CD4-positive, alpha-beta T cell treated with Interleukin-21 for 1 hour (primary cell): ENCODE measurements at places on chromosomes 3 and 15.

DNA sequence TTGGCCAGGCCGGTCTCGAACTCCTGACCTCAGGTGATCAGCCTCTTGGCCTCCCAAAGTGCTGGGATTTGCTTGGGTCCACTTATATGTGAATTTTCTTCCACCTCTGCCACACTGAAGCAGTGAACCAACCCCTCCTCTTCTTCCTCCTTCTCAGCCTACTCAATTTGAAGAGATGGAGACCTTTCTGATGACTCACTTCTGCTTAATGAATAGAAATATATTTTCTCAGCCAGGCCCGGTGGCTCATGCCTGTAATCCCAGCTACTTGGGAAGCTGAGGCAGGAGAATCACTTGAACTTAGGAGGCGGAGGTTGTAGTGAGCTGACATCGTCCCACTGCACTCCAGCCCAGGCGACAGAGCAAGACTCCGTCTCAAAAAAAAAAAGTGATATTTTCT is 46.8 kb upstream of the GATM start:
- no peak for DNase-seq

- no peak for DNase-seq
These were observed 71.0 kb downstream of the SETD5 start for GRCh38 chr3:9468460-9468859.

GRCh38 chr3:13268961-13269441 is 151.1 kb downstream of the NUP210 start:
- no peak for DNase-seq

DNA sequence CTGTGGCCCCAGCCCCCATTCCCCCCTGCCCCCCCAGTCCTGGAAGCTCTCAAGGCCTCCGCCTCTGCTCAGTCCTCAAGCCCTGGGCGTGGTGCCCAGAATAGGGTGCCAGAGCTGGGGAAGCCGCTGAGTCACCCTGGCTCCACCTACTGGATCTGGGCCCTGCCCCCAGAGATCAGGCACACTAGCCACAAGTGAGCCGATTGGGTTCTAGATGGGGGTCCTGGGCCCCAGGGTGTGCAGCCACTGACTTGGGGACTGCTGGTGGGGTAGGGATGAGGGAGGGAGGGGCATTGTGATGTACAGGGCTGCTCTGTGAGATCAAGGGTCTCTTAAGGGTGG is 5.7 kb downstream of the EIF4G1 start:
- DNase-seq, result peak; percentile 37

GRCh38 chr15:99631255-99631654 is 65.5 kb downstream of the MEF2A start:
- DNase-seq, result peak; percentile 6

DNA sequence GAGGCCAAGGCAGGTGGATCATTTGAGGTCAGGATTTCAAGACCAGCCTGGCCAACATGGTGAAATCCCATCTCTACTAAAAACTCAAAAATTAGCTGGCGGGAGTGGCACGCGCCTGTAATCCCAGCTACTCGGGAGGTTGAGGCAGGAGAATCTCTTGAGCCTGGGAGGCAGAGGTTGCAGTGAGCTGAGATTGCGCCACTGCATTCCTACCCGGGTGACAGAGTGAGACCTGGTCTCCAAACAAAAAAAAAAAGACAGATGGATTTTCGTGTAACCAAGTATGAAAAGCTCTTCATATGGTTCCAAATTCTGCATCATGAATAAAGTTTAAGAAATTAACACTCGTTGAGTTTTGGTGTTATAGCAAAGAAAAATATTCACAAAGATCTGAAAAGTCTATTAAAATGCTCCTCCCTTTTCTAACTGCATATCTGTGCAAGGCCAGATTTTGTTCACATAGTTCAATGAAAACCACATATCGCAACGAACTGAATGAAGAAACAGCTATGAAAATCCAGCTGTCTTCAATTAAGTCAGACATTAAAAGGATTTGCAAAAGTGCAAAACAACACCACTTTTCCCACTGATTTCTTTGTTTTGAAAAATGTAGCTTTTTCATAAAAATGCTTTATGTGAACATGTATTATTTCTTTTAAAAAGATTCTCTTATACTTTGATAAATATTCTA is 23.8 kb upstream of the FBLN2 start:
- no peak for DNase-seq

GRCh38 chr15:76206325-76206976 is 104.8 kb downstream of the ETFA start:
- DNase-seq, result no peak

DNA sequence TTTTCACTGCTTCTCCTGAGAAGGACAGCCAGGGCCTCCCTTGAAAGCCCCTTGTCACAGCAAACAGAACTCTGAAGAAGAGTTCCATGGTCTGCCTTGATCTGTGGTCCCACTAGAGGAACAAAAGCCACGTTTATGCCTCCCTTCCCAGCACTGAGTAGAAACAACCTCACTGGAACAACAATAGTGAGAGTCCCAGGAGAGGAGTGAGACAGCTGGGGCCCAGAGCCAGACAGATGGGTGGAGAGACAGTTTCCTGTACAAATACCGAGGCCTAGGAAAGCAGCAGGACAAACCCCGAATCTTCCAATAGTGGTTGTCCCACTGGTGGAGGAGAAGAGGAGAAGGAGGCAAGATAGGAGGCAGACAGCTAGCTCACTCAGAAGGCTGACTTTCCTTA is 106.1 kb downstream of the WDR76 start:
- DNase-seq, result no peak

GRCh38 chr3:41507336-41508062 is 308.2 kb downstream of the CTNNB1 start:
- DNase-seq, result no peak

- DNase-seq, result no peak
These were observed 356.0 kb downstream of the NLGN1 start for GRCh38 chr3:173753593-173753992.

DNA sequence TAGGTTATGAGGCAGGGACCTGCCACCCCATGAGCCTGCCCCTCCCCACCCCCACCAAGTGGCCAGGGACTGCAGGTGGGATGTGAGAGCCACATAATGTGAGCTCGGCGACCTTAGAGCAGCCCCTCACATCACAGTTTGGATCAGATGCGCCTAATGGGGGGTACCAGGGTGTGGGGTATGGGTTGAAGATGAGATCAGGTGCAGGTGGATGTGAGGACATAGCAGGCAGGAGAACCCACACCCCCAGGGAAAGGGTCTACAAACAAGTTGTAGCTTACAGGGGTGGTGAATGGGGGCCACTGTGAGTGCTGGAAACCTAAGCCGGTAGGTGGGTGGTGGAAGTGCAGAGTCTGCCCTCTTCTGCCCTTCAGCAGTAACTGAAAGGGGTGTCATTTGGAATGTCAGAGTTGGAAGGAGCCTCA is 94.0 kb downstream of the CORO2B start:
- no peak for DNase-seq

DNA sequence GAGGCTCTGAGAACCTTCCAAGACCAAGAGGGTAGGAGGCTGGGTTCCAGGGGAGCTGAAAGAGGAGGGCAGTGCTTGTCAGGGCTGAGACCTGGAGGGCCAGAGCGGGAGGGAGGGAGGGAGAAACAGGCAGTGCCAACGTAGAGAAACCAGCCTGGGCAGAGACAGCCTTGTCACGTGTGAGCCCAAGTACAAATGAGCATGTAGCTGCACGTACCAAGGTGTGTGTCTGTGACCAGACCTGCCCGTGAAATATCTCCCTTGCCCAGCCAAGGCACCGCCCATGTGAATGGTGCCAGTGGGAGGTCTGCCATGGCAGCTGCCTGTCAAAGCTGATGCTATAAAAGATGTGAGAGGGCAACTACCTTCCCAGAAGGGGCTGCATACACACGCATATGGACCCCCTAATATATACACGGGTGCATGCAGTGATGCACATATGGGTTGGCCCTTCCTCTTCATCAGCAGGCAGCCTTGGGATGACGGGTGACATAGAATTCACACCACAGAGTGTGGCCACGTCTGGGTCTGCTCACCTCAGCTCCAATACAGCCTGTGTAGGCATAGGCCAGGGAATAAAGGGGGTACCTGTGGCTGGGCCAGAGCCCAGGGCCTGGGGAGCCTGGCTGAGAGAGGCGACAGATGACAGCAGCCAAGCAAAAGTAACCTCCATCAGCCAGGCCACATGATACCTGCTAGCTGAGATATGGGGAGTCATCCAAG is 7.8 kb upstream of the CTDSPL start:
- no peak for DNase-seq

DNA sequence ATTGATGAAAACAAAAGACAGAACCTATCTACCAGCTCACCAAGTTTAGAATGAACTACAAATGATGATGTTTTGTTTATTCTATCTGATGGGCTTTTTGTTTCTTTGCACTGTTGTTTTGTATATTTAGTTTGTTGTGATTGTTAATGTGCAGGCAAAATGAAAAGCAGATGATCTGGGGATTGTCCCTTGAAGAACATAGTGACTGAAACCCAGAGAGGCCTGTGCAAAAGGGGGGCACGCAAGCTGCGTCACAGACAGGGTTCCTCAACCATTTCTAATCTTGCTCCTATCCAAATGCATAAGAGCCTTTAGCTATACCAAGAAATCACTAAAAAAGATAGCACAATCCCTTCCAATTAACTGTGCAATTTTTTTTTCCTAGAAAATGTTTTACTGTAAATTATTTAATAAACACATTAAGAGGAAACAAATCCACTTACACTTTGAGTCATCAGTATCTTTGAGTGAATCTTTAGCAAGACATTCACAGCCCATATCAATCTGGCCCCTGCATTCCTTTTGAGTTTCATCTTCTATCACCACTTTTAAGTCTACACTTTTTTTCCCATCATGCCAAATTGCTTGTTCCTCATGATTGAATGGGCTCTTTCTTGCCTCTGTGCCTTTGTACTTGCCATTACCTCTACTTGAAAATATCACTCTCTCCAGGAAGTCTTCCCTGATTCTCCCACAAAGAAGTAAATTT is 220.3 kb downstream of the ATP8B4 start:
- DNase-seq, result no peak

GRCh38 chr3:138078901-138079344 is 36.5 kb downstream of the DZIP1L start:
- DNase-seq, result no peak

DNA sequence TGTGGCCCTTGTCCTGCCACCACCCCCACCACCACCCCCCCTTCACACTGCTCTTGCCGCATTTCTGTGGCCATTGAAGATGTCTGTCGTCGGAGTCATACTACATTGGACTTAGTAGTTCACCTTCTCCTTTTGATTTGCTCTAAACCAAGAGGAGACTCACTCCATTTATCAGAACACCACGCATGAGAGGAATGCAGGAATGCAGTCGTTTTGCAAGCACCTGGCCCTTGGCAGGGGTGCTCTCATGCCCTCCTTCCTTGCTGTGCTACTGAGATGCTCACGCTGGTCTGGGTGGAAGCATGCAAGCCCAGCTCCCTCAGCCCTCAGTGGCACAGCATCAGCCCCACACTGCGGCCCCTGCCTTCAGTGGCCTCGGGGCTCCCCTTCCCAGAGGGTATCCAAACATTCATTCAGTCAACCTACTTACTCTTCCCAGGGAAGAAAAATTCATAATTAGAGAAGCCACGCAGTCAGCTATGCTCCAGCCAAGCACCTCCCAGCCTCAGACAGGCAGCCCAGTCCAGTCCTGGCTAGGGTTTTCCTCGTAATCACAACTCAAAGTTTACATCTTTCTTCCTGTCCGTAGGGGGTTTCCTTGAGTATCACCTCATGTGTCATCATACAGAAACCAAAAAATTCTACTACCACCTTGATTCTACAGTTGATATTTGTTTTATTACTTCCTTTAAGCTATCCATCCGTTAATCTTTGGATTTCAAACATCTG is 520.0 kb downstream of the GABRG3 start:
- DNase-seq, result no peak

DNA sequence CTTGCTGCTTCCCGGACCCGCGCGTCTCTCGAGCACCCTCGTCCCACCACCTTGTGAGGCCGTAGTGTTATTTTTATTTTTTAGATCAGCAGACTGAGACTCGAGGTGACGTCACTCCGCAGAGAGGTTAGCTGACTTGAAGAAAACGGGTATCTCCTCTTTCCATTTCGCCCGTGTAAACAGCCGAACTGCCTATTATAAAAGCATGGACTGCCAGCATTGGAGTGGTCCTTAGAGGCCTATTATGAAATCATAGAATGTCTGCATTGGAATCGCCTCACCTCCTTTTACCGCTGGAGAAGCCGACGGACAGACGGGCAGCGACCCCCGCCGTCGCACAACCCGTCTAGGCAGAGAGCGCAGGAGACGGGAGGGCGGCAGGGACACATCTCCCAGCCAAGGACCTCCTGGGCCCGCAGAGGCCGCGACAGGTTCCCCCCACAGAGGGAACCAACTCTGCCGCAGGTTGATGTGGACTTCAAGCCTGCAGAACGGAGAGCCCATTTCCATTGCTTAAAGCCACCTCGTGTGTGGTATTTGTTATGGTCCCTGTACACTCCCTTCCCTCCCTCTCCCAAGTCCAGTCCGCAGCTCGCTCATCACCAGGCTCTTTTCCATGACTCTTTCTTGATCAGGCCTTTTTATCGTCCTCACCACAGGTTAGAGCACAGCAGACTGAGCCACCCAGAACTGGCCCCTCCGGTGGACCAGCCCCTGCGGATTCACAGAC is 540 bp upstream of the PPP1R2 start:
- DNase-seq, result no peak

GRCh38 chr3:161531930-161532329 is 35.3 kb downstream of the OTOL1 start:
- DNase-seq, result no peak

DNA sequence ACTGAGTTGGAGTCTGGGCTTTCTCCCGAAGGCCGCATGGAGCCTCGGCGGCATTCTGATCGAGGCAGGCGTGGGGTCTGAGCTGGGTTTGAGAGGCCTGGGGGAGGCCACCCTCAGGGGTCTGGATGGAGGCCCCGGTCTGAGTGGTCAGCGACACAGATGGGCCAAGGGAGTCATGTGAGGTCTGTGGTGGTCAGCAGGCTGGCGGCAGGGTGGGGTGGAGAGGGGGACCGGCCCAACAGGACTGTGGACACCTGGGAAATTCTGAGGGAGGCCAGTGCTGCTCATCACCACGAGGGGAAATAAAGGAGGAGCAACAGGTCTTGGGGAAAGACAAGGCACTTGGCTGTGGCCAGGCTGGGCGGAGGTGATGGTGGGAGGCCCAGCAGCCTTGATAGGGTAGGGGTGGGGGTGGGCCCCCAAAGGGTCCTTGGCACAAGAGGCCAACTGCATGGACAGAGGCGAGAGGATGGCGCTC is 16.2 kb downstream of the CTSH start:
- DNase-seq, result no peak

GRCh38 chr3:62149962-62150361 is 223.4 kb downstream of the FEZF2 start:
- no peak for DNase-seq

DNA sequence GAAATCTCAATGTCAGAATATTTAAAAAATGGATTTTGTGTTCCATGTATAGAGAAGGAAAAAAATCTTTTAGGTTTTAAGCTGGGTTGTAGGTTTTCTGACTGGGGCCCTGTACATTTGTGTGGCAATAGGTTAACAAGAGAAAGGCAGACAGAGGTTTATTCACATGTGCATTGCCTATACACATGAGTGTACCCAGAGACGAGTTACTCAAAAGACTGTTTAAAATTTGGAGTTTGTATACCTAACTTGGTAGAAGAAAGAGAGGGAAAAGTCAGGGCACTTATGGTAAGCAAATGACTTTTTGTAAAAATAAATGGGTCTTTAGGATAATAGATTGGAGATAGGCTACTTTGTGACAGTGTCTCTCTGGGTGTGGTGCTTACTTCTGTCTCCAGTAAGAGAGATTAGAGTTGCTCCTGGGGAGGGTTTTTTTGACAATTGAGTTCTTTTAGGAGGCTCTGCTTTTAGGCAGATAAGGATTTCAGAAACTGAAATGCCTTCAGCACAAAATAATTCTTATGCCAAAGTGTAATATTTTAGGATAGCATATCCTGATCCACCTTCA is 225.2 kb downstream of the TCF12 start:
- no peak for DNase-seq
